ENCODE measurements at places on chromosomes 4 and X.

DNA sequence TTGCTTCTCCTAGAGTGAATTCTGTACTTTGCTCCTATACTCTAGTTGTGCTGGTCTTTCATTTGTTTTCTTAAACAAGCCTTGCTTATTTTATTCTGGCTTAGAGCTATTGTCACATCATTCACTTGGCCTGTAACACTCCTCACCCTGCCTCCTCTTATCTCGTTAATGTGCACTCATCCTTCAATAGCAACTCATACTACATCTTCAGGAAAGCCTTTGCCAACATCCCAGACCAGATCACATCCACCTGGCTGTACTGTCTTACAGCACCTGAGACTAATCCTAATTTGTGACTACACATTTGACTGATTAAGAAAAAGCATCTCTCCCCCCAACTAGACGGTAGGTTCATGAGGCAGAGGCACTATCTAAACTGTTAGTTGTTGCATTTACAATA lies 80.8 kb downstream of the SLC7A11 start:
- peak; percentile 34 for DNase-seq

- DNase-seq = no peak
Measured at GRCh38 chr4:20838476-20838875, 138.2 kb downstream of the PACRGL start.

DNA sequence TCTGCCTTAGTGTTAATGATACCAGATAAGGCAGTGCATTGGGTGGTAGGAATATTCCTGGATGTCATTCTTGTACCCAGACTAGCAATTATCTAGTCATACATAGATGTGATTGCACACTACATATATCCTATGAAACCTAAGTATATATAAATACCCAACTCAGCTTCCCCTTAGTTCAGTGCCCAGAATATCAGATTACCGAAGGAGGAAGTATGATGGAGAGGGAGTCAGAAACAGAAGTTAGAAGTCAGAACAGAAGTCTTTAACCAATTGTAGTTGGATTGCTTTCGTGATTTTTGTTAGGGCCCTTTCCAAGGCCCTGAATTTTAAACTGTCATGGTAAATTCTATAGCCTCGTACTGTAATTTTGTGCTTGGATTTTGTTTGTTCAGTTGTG lies 42.9 kb downstream of the MOB1B start:
- no peak for DNase-seq

GRCh38 chr4:156158747-156159146 lies 205.1 kb upstream of the CTSO start:
- no peak for DNase-seq

- DNase-seq = peak; percentile 22
Measured at GRCh38 chr4:100421361-100421978, 96.4 kb downstream of the EMCN start.

DNA sequence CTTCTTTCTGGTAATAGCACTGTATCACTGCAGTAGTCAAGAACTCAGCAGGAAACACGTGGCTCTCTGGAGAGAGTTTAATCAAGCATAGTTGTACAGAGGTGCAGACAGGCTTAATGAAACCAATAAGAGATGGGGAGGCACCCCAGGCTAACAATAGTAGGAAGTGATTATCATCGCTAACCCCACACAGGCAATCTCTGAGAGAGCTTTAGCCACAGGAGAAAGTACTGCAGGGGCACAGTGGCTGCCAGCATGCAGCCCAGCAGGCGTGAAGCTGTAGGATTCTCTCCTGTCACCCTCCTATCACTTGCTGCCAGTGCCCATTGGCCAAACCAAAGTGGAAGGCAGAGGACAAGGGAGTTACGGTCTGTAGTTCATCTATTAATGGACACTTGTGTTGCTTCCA lies 450.0 kb upstream of the RASGEF1B start:
- DNase-seq = no peak

GRCh38 chr4:109327641-109328040 lies 25.2 kb upstream of the COL25A1 start:
- DNase-seq = no peak

GRCh38 chr4:55791666-55792065 lies 27.9 kb upstream of the EXOC1L start:
- DNase-seq = no peak

- no peak for DNase-seq
Measured at GRCh38 chrX:68936126-68936525, 107.3 kb downstream of the EFNB1 start.

Data from NCI-H1105 treated with DMSO at 0.1 percent for 48 hours (cell line).